ENCODE measurements at places on chromosomes 3 and 15.

DNA sequence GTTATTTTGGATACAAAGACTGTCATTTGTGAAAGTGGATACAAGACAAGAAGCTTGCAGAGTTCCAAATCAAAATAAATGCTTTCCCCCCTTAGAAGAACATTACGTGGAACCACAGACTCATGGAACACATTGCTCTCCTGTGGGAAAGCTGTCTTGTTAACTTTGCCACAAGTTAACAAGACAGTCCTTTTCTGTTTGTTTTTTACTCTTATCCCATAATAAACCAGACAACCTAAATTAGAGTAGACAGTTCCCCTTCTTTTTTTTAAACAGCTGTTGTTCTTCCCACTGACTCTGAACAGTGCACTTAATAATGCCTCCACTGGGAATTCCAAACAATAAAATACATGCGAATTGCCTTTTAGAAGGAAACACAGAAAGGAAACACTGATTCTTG is 255.3 kb upstream of the UBE2E2 start:
- no peak for DNase-seq

DNA sequence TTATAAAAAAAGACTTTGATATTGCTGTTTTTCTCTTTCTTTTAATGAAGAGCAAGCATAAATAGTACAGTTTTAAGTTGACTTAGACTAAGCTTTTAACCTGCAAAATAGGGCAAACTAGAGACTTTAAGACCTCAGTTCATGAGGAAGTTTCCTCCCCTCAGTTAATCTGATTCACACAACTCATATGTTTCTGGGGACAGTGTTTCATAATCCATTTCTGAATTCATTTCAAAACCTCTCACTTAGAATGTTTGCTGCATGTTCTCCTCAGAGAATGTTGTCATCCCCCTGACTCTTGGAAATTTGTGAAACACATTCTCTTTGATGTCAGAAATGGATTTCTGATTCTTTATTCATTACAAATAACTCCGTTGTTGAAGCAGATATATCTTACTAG is 79.3 kb upstream of the SKOR1 start:
- DNase-seq, result peak; percentile 90

DNA sequence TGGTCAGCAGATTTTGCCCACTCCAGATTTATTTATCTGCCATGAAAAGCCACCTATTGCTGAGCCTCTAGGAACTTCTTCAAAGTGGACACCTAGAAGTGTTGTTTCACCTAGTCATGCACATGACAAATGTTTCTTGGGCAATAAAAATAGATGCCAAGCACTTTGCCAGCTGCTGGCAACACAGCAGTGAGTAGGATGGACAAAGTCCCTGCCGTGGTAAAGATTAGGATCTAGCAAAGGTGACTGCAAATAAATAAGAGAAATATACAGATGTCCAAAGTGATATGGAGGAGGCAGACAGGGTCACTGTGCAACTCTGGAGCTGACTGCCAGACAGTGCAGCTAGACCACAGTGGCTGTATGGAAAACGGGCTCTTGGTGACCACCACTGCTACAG is 137.9 kb downstream of the SUCLG2 start:
- no peak for DNase-seq

- DNase-seq, result peak; percentile 65
These were observed 5.8 kb upstream of the PSTPIP1 start for GRCh38 chr15:76988867-76989780.

GRCh38 chr3:37114251-37115145 is 59.9 kb downstream of the LRRFIP2 start:
- DNase-seq, result peak; percentile 77

DNA sequence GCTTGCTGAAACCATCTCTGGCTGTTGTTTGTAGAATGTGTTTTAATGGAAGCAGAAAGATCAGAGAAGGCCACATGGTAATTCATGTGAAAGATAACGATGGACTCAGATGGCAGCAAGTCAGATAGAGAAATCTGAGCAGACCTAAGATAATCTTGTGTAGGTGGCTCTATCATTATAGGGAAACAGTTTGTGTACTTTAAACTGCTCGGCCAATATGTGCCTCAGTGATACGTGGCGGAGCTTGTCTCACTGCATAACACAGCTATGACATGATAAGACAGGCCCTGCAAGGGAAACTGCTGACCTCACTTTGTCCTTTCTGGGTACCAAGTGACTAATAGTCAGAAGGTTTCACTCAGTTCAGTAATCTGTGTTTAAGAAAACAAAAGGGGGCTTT is 51.0 kb downstream of the MME start:
- peak; percentile 35 for DNase-seq

DNA sequence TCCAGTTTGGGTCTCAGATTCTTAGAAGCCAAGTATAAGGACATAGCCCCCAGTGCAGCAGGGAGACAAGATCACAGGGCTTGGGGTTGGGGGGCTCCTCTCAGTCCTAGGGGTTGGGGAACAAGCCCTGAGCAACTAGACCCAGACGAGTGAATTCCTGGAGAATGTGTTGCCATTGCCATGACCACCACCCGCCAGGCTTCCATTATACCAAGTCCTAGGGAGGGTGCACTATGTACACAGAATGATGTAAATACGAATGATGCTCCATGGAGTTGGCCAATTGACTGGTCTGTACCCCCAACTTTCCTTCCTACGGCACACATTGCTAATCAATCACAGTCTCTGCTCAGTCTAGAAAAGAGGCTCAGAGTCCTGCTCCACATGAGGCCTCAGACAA is 8.8 kb downstream of the IQCF1 start:
- no peak for DNase-seq

- no peak for DNase-seq
These were observed 89.4 kb upstream of the ACKR4 start for GRCh38 chr3:132507657-132508056.

DNA sequence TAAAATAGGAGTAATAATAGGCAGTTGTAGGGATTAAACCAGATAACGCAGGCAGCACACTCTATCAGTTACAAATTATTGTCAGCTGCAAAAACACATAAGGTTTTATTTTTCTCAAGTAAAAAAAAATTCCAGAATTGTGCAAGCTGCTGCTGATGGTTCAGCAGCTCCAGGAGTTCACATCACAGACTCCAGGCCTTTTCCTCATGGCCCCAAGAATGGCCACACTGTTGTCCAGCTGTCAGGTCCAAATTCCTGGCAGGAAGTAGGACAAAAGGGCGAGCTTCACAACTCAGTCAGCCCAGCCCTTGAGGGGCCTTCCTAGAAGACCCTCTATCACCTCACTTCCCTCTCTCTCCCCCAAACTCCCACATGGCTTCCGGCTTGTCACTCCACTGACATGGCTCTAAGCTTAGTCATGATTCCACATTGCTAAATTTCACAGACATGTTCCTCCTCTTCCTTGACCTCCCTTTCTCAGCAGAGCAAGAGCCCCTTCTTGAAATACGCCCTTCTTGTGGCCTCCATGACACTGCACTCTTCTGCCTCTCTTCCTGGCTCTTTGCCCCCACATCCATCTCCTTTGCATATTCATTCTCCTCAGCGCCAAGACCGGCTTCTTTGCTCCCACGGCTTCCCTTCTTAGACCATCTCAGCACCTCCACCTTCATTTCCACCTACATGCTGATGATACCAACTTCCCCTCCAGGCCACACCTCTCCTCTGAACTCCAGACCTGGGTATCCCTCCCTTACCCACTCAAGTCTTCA is 27.4 kb upstream of the FAM174B start:
- DNase-seq, result peak; percentile 56

DNA sequence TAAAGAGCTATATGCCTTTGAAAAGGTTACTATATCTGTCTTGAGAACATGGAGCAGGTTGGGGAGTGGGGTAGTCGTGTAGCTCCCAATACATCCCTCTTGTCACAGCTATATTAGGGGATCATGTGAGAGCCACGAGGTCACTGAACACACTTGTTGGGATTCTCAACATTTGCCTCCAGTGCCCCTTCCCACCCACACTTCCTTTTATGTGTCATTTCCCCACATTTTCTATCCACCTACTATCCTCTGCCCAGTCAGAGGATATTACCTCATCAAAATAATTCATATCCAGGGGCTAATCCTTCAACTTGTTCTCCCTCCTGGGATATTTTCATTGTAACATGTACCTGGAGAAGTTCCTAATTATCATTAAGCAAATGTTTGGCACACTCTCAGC is 85.0 kb downstream of the CYP19A1 start:
- DNase-seq, result peak; percentile 91
